ENCODE measurements at places on chromosomes 3 and 15. TPM values are rescaled to one million over a fixed set of nuclear protein-coding genes. Genes with fewer than 3 reads are reported as not detected.

The IGF2BP2 gene
- total RNA-seq = 114 TPM

The CPN2 gene
- not detected for total RNA-seq

The FBXO40 gene
- 0.06 TPM for total RNA-seq

The FLNB gene
- 122 TPM for total RNA-seq

The CPNE4 gene
- total RNA-seq = 3.8 TPM

The TM4SF18 gene
- total RNA-seq = 3.3 TPM

The LDHAL6B gene
- total RNA-seq = not detected

The SLC22A13 gene
- 0.54 TPM for total RNA-seq

The SPESP1 gene
- not detected for total RNA-seq

The CPNE9 gene
- total RNA-seq = 4.4 TPM

The SERINC4 gene
- not detected for total RNA-seq

The TTBK2 gene
- 18.2 TPM for total RNA-seq

The PSMD2 gene
- total RNA-seq = 363 TPM

The ZNF662 gene
- total RNA-seq = not detected

The CA12 gene
- total RNA-seq = 4.9 TPM

The SLC51A gene
- 9.8 TPM for total RNA-seq
